ENCODE measurements at places on chromosomes 5 and 9.

GRCh38 chr9:70049672-70050271 is 6.1 kb downstream of the MAMDC2 start:
- no peak for DNase-seq

DNA sequence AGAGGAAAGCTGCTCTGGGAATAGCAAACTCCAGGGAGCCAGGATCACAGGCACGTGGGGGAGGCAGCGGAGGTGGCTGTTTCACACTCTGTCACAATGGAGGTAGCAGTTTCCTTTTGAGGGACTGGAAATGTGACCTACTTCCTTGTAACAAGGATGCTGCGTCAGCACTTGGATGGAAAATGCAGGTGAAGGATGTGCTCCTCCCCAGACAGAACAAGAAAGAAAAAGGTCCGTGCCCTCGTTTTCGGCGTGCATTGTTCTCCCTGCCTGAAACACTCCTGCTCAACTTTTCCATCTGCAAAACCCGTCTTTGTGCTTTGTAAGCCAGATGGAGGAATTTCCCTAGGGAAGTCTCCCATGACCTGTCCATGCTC is 55.1 kb upstream of the SH3PXD2B start:
- DNase-seq: no peak

GRCh38 chr9:133792721-133793470 is 54.7 kb upstream of the SARDH start:
- DNase-seq: no peak

DNA sequence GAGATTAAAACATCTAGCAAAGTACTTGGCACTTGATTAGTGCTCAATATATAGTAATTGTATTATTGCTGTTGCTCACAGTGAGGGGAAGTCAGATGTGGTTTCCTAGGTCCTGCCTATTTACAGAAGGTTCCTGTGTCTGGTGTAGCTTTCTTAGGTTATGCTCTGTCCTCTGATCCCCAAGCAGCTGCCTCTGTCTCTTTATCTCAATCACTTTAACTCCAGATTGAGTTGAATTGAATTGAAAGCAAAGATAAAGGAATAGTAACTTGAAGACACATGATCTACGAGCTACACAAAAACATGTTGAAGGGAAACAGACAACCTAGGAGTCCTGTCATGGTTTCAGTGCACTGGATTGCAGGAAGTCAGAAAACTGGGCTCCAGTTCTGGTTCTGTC is 113.9 kb upstream of the ADAMTSL1 start:
- no peak for DNase-seq

GRCh38 chr5:93189707-93190120 is 391.3 kb downstream of the NR2F1-AS1 start:
- no peak for DNase-seq

GRCh38 chr5:37754976-37755375 is 84.9 kb downstream of the GDNF start:
- DNase-seq: no peak

GRCh38 chr5:119926301-119926700 is 296.9 kb downstream of the FAM170A start:
- DNase-seq: no peak

GRCh38 chr9:106883626-106884190 is 20.7 kb downstream of the ZNF462 start:
- no peak for DNase-seq

GRCh38 chr9:31185831-31186230 is 1198.6 kb upstream of the ACO1 start:
- DNase-seq: no peak

DNA sequence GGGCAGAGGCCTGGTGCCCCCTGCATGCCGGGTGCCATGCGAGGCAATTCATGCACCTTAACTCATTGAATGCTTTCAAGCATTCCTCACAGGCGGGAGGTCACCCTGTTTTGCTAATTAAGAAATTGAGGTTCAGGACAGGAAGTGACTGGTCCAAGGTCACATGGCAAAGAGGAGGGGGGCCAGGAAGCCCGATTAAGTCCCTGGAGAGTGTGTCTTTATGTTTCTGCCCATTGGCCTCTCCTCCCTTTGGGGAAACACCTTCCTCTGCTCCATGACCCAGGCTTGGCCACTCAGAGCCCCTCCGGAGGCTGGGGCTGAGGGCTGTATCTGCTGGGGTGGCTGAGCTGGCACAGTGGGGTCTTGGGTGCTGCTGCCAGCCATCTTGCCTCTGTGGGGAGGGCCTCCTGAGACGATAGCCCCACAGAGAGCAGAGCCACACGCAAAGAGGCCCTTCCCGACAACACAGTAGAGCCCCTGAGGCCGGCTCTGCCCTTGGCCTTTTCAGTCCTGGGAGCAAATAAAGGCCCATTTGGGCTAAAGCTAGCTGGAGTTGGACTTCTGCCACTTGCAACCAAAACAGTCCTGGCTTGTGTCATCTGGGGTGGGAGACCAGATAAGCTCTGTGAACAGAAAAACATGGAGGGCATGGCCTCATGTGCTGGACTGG is 90.8 kb upstream of the NEURL1B start:
- no peak for DNase-seq
